Effector memory CD8-positive, alpha-beta T cell (primary cell): ENCODE measurements at places on chromosomes 4 and X.

- H3K36me3 ChIP-seq = no peaks in the 10 kb centered on the region
- no peak overlapping the region for H3K27ac ChIP-seq
- no peaks in the 10 kb centered on the region for H3K4me1 ChIP-seq
- no peak for DNase-seq
Observed at GRCh38 chr4:20044502-20044911, 207.2 kb upstream of the SLIT2 start.

DNA sequence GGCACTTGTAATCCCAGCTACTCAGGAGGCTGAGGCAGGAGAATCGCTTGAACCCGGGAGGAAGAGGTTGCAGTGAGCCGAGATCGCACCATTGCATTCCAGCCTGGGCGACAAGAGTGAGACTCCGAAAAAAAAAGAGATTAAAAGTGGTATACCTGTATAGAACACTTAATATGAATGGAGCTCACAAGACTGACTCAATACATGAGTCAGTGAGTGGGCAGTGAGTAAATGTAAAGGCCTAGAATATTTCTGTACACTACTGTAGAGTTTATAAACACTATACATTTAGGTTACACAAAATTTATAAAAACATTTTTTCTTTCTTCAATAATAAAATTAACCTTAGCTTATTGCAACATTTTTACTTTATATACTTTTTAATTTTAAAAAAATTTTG is 93.8 kb downstream of the CENPC start:
- peaks cover 11% of the 10 kb centered on the region for H3K36me3 ChIP-seq
- DNase-seq = no peak
- H3K27me3 ChIP-seq = no peaks in the 10 kb centered on the region
- no peak overlapping the region for H3K4me3 ChIP-seq

- no peaks in the 10 kb centered on the region for H3K4me1 ChIP-seq
- no peak overlapping the region for H3K4me3 ChIP-seq
- H3K27me3 ChIP-seq = no peaks in the 10 kb centered on the region
Observed at GRCh38 chr4:34293459-34293858, 1950.9 kb downstream of the ARAP2 start.

- H3K4me1 ChIP-seq = peaks cover 51% of the 10 kb centered on the region
- no peak for DNase-seq
- peaks cover 11% of the 10 kb centered on the region for H3K36me3 ChIP-seq
- peak overlapping the region; percentile 5 for H3K4me3 ChIP-seq
- H3K27me3 ChIP-seq = no peaks in the 10 kb centered on the region
- peak overlapping the region; percentile 3 for H3K27ac ChIP-seq
Observed at GRCh38 chr4:113639326-113639725, 122.2 kb downstream of the CAMK2D start.

DNA sequence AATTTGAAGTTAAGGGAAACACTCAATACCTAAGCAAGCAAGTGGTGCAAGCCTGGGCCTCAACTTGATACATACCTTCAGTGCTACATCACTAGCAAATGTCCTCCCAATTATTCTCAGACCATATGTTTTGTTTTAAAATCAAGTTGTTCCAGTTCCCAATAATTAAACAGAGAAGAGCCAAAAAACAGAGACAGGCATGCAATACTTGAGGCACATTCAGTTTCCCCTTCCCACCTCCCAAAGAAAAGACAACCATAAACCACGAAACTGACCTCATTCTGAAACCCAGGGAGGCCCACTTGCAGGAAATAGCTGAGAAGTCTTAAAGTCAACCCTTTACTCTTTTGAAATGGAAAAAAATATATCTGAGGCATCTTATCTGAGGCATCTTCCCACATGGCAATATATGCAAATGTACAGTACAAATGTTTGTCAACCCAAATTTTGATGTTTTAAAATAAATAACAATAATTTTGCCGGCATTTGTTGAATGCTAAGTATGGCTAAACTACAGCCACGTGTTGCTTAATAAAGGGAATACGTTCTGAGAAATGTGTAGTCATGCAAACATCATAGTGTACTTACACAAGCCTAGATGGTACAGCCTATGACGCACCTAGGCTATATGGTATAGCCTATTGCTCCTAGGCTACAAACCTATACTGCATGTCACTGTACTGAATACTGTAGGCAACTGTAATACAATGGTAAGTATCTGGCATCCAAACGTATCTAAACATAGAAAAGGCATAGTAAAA is 147.5 kb downstream of the TSPAN5 start:
- H3K4me1 ChIP-seq = peaks cover 25% of the 10 kb centered on the region
- DNase-seq = no peak
- H3K4me3 ChIP-seq = no peak overlapping the region
- H3K27ac ChIP-seq = no peak overlapping the region
- H3K27me3 ChIP-seq = no peaks in the 10 kb centered on the region
- no peaks in the 10 kb centered on the region for H3K36me3 ChIP-seq
